ENCODE measurements at places on chromosomes 11 and 22.

- DNase-seq = no peak
Observed at GRCh38 chr11:79122759-79123158, 318.1 kb downstream of the TENM4 start.

DNA sequence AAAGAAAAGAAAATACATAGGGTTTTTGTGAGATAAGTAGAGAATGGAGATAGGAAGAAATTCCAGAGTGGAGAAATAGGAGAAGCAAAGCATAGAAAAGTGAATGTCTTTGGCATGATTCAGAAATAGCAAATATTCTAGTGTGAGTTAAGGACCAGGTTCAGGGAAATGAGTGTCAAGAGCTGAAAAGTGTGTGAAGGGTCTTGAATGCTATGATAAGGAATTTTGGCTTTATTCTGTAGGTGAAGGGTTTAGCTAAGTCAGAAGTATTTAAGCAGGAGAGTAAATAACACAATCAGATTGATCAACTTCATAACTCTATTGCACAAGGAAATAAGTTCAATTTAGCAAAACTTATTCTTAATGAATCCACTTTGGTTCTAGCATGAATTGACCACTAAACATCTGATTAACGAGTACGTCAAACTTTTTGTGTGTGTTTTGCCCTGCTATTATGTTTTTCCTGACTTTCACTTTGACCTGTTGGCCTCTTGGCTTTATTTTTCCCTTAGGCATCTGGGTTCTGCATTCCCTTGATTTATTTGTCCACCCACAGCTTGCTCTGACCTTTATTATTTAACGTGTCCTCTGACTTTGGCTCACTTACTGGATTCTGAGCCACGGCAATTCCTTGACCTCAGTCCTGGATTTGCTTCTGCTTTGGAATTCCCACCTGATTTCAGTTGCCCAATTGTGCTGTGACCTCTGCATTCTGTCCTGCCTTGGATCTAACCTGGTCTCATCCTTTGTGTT is 11.9 kb upstream of the TMEM218 start:
- no peak for DNase-seq

DNA sequence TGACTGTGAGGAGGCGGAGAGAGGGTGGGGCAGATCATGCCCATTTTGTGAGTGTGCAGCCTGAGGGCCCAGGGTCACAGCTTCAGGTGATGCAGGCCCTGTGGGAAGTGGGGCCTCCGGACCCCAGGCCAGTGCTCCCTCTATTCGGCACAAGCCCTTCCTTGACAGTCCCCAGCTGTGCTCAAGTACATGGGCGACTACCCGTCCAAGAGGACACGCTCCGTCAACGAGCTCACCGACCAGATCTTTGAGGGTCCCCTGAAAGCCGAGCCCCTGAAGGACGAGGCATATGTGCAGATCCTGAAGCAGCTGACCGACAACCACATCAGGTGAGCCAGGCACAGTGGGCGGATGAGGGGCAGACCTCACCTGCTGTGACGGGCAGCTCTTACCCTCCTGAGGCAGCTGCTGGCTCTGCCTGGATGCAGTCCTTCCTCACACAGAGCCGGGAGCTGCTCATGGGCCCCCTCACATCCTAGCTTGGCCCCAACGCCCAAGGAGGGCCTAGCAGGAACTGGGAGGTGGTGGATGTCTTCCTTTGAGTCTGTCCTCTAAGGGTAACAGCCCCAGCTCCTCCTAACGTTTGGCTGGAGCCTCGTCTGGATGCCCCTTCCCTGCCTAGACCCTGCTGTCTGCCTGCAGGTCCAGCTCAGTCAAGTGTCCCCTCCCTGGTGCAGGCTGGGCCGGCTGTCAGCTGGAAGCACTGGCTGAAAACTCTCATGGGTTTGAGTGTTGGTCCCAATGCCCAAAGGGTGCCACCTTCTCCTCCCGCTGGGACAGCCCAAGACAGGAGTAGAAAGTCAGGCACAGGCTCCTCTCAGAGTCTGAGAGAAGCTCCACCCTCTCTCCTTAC is 76.1 kb downstream of the MYO7A start:
- no peak for DNase-seq

DNA sequence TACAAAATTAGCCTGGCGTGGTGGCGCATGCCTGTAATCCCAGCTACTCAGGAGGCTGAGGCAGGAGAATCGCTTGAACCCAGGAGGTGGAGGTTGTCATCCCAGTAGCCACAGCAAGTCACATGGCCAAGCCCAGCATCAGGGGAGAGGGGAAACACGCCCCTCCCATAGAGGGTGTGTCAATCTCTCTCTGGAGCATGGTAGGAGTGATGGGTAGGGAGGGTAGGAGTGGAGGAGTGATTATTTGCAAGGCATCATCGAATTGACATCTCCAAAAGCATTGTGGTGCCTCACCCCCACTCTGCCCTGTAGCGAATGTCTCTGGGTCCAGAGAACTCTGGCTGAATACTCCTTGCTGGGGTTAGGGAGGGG is 6.1 kb upstream of the SSTR3 start:
- no peak for DNase-seq

DNA sequence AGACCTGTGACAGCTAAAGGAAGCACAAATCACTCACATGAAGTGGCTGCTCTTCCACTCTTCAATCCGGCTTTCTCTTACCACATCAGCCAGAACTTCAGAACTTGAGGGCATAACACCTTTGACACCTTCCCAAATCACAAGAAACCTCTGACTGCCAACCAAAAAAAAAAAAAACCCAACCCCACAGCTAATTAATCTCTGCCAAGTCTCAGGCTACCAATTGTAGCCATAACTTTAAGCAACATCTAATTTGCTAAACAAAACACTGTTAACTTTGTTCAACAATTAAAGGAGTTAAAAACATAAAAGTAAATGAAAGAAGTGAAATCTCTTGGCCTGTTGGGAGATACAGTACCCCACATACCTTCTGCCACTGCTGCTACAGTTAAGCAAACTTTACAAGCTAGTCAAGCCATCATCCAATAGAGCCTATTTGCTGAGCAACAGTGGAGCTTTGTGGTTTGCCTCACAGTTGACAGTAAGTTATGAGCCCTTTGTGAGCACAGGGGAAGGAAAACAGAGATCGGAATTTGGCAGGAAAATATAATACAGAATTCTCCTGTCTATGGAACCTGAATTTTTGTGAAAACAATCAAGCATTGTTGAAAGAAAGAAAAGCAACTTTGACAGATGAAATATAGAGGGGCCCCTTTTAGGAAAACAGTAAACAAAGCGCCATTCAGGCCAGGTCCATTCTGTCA is at the start of gene SOX6:
TSS of gene SOX6 (minus strand) at position 490 of the 704 bp plus-strand sequence. CDS start 15,298 bp downstream, outside the sequence.
- DNase-seq = no peak

DNA sequence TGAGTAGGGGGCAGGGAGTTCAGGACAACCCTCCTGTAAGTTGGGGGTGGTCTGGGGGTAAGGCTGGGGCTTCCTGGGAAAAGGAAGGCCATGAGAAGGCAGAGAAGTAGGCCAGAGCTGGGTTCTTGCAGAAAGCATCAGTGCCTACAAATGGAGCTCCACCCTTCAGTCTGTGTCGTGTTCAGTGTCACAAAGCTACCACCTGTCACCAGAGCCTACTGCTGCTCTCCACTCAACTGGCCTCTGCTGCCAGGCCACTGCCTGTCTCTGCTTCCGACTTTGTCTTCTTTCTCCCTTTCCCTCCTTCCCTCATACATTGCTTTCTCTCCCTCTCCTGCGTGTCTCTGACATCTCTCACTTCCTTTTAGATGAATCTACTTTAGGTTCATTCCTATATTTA is 3.4 kb upstream of the WBP2NL start:
- DNase-seq = no peak

- no peak for DNase-seq
Observed at GRCh38 chr11:106133529-106133928, 56.1 kb downstream of the AASDHPPT start.

DNA sequence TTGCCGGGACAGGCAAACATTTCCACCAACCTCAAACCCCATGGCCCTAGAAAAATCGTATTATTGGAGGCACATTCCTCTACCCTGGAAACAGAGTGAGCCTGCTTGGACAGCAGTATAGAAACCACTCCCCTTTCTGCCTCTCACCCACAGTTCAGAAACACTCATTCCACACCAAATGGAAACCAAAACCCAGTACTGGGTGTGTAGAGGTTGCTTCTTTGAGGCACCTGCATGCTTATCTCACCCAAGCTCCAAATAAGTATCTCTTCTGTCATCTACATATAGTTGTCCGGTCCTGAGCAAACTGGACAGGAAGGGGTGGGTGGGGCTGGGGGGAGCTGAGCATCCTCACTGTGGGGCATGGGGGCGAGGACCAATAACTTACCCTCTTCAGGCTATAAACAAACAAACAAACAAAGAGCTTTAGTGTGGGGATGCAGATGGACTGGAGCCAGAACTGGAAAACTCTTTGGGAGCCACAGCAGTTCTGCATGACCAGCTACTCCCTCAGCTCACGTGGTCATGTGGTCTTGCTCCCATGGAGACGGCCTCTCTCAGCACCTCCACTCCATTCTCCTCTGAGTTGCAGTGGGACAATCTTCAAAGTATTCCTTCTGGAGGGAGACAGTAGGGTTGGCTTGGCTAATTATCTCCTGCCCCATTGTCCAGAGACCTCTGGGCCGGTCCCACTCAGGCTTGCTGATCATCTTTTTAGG is 1.0 kb upstream of the PLAAT2 start:
- no peak for DNase-seq

- DNase-seq = no peak
Observed at GRCh38 chr11:43579171-43579918, 101.2 kb upstream of the HSD17B12 start.
